Activated naive CD8-positive, alpha-beta T cell treated with anti-CD3 and anti-CD28 coated beads, Interleukin-2, amount 10 ng/mL, durations not matched to agents 7 days and 5 days (primary cell): ENCODE measurements at places on chromosomes 5 and 9. TPM values are rescaled to one million over a fixed set of nuclear protein-coding genes. Genes with fewer than 3 reads are reported as not detected.

DNA sequence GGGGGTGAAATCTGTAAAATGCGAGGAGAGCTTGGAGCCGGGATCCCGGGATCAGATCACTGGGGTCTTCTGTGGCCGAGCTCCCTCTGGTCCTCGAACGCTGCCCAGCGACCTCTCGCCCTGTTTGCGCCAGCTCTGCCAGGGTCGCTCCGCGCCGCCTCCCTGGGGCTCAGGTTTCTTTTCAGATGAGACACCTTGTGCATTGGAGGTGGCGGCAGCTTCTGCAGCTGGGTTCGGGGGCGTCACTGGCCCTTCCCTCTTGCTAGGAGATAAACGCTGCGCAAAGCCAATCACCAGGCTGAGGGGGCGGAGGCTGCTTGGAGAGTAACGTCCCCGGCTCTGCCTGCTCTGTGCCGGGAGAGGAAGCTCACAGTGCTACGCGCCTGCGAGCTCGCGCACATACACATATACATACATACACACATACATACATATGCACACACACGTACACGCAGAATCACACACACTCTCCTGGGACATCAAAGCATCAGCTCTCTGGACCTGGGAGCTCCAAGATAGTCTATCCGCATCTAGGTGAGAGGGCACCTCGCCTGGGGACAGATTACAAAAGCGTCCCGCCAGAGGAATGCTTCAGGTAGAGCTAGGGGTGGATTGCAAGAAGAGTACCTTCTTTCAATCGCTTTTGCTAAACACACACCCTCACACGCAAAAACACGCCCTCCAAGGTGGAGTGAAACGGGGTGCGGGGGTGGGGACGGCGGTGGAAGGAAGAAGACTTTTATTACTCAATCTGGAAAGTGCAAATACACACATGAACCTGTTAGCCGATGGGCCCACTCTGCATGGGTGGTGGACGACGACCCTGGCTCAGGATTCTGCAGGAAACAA, at the start of gene ST8SIA4:
Gene ST8SIA4, minus strand, starts transcription at position 244 of the 849 bp plus-strand sequence. CDS start 327 bp downstream, outside the sequence.
- DNase-seq = peak; percentile 85
- peak within 1 kb of the TSS; percentile 95 for H3K4me3 ChIP-seq
- peaks cover 28% of the 10 kb centered on the region for H3K4me1 ChIP-seq
- H3K27me3 ChIP-seq = no peaks in the 10 kb centered on the region
- peak within 1 kb of the TSS; percentile 97 for H3K27ac ChIP-seq

- H3K27me3 ChIP-seq = peaks cover 7% of the 10 kb centered on the region
- DNase-seq = no peak
- H3K4me3 ChIP-seq = no peak overlapping the region
- no peaks in the 10 kb centered on the region for H3K36me3 ChIP-seq
Measured at GRCh38 chr5:136000932-136001331, 27.9 kb upstream of the TGFBI start.

DNA sequence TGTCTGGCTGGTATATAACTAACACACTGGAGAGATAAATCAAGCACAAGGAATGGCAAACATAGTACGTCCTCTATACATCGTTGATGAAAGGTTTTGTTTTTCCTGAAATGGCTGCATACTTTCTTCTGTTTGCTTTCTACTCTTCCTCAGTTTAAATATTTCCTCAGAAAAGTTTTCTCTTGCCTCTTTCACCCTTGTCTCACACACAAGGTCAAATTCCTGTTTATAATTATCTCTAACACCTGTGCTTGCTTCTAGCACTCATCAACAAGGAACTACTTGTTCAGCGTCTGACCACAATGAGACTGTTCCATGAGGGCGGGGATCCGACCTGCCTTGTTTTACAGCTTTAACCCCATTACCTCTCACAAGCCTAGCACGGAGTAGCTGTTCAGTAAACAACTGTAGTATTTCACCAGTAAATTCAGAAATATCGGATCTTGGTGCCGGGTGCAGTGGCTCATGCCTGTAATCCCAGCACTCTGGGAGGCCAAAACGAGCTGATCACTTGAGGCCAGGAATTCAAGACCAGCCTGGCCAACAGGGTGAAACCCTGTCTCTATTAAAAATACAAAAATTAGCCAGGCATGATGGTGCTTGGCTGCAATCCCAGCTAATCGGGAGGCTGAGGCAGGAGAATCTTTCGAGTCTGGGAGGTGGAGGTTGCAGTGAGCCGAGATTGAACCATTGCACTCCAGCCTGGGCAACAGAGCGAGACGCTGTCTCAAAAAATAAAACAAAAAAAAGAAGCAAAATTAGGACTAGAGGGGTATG, 37.0 kb downstream of the NR6A1 start:
- H3K27ac ChIP-seq = no peak overlapping the region
- H3K36me3 ChIP-seq = no peaks in the 10 kb centered on the region
- no peak for DNase-seq
- H3K4me3 ChIP-seq = no peak overlapping the region
- peaks cover 10% of the 10 kb centered on the region for H3K4me1 ChIP-seq

DNA sequence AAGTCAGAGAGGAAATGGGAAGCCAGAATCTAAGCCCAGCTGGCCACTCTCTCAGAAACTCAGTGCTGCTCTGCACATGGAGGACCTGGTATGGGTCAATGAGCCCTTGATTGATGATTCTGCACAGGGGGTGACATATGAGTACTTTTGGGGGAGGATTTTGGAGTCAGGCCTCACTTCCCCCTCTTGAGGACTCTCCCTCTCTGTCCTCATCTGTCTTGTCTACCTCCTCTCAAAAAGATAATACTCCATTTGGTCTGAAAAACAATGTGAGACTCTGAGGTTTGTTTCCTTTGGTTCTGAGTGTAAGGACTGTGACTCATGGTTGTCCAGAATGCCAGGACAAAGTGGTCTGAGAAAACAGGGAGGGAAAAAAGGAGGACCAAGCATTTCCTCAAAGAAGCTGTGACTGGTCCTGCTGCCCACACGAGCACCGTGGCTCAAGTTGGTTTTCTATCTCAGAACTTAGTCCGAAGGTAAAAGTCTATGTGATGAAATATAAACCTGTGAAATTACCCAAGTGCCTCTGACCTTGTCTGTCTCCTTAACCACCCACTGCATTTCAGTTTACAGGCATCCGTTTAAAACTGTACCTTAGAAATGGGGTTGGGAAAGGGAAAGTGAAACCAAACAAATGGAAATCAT, 11.1 kb downstream of the TTC39B start:
- peaks cover 34% of the 10 kb centered on the region for H3K36me3 ChIP-seq
- no peaks in the 10 kb centered on the region for H3K27me3 ChIP-seq
- H3K27ac ChIP-seq = peak overlapping the region; percentile 98
- peak; percentile 34 for DNase-seq

DNA sequence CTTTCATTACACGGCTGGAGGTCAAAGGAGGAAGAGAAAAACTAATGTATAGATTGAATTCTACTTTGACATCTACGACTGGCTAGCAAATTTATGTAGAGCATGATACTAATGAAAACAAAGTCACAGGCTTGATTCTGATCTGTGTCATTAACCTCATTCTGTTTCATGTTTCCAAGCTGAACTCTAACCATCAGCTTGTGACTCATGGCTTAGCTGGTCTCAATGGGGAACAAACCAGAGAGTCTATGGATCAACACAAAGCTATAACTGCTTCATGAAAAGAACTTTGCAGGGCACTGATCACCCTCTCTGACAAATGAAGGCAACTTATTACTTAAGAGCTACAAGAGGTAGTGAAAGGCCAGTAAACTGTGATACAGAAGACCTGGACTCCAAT, 23.6 kb upstream of the PDE4D start:
- H3K27me3 ChIP-seq = no peaks in the 10 kb centered on the region
- H3K36me3 ChIP-seq = no peaks in the 10 kb centered on the region
- H3K27ac ChIP-seq = no peak overlapping the region
- H3K4me1 ChIP-seq = no peaks in the 10 kb centered on the region
- no peak overlapping the region for H3K4me3 ChIP-seq
- no peak for DNase-seq

DNA sequence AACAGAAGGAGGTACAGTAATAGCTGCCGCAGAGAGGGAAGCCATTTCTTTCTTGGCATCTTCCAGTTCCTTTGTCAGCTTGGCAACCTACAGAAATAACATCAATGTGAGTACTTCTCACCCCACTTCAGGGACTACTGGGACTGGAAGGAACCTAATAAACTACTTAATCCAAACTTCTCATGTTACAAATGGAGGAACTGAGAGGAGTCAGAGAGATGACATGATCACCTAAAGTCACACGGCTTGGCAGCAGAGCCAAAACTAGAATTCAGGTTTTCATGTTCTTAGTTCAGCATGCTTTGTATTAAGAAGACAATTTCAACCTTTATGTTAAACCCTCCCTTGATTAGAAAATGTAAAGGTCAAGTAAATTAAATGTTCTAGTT, 44.7 kb downstream of the DIAPH1 start:
- no peak overlapping the region for H3K4me3 ChIP-seq
- H3K4me1 ChIP-seq = no peaks in the 10 kb centered on the region
- H3K27ac ChIP-seq = no peak overlapping the region

GRCh38 chr9:120886490-120886967, 9.5 kb upstream of the PHF19 start:
- no peak for DNase-seq
- H3K36me3 ChIP-seq = peaks cover 4% of the 10 kb centered on the region
- H3K4me3 ChIP-seq = no peak overlapping the region
- peaks cover 62% of the 10 kb centered on the region for H3K4me1 ChIP-seq
- no peaks in the 10 kb centered on the region for H3K27me3 ChIP-seq

- H3K4me1 ChIP-seq = peaks cover 58% of the 10 kb centered on the region
- DNase-seq = no peak
- H3K36me3 ChIP-seq = peaks cover 43% of the 10 kb centered on the region
- H3K4me3 ChIP-seq = no peak overlapping the region
Measured at GRCh38 chr5:142998316-142999020, 228.3 kb downstream of the ARHGAP26 start.

DNA sequence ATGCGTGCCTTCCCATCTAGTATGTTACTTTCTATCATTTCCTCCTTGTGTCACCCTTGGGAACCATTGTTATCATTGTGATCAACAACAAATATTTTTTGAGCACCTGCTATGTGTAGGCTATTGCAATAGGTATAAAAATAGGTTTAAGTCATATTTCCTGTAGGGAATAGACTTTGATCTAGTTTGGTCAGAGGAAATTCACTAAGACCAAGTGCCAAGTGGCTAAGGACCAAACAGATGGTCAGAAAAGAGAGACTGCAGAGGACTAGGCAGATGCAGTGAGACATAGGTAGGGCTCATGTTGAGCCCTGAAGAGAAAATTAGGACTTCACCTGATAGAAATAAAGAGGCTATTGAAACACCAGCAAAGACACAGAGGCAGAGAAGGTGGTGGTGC, 430.0 kb upstream of the ADAMTSL1 start:
- H3K27ac ChIP-seq = no peak overlapping the region
- no peaks in the 10 kb centered on the region for H3K4me1 ChIP-seq
- no peaks in the 10 kb centered on the region for H3K27me3 ChIP-seq
- no peaks in the 10 kb centered on the region for H3K36me3 ChIP-seq

DNA sequence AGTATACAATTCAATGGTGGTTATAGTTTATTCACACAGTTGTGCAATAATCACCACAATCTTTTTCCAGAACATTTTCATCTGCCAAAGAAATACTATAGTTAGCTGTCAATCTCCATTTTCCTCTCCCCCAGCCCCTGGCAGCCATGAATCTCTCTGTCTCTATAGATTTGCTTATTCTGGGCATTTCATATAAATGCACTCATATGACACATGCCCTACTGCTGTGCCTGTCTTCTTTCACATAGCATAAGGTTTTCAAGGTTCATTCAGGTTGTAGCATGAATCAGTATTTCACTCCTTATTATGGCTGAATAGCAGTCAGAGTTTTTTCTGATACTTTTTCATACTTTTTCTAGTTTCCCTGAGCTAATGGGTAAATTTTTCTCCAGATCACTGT, 127.6 kb downstream of the HSPA4 start:
- no peak for DNase-seq
- no peaks in the 10 kb centered on the region for H3K4me1 ChIP-seq
- no peak overlapping the region for H3K27ac ChIP-seq
- H3K4me3 ChIP-seq = no peak overlapping the region

DNA sequence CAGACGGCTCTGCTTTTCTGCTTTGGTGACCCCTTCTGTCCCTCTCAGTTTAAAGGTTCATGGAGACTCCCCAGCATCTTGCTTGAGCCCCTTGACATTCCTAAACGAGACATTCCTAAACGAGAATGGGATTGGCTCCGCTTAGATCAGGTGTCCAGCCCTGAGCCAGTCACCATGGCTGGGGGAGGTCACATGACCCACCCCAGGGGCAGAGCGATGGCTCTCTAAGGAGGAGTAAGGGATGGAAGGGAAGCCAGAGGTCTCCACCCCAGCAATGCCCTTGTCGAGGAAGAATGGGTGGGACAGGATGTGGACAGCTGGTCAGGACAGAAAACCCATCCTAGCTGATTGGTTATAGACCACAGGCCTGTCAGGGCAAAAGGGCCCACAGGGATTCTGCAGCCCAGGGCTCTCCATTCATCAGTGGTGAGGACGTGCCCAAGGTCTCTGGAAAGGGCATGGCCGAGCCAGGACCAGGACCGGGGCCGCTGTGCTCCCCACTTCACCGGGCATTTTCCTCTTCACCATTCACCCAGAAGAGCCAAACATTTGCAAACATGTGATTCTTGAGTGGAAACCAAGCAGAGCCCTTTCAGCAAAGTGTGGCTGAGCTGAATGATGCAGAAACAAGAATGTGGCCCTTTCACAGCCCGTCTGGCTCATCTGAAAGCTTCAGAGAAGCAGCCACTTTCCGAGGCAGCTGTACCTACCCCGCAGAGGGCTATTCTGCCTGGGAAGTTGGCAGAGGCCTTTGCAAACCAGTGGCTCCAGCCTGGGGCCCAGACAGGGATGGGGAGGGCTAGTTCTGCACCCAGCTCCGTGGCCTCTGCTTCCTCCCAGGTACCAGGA, 19.8 kb upstream of the AIF1L start:
- H3K4me1 ChIP-seq = no peaks in the 10 kb centered on the region
- H3K27ac ChIP-seq = no peak overlapping the region
- H3K4me3 ChIP-seq = no peak overlapping the region
- no peak for DNase-seq
- H3K36me3 ChIP-seq = no peaks in the 10 kb centered on the region

DNA sequence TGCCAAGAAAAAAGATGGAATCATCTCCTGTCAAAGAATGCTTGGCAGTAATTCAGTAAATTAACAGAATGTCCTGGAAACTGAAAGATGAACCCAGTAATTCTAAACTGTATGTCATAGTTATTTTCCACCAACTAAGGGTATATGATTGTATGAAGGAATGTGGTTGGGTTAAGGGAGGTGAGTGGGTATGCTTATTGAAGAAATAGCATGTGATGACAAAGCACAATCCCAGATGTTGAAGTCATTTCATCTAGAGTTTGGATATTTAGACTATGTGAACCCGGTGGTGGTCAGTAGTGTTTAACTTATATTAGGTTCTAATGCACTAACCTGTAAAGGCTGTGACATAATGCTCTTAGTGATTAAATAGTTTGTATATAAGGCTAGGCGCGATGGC, 87.3 kb downstream of the CDKN2A start:
- no peak overlapping the region for H3K27ac ChIP-seq
- DNase-seq = no peak
- peaks cover 4% of the 10 kb centered on the region for H3K4me1 ChIP-seq
- H3K4me3 ChIP-seq = no peak overlapping the region
- H3K27me3 ChIP-seq = no peaks in the 10 kb centered on the region

- H3K4me1 ChIP-seq = peaks cover 5% of the 10 kb centered on the region
- no peak overlapping the region for H3K27ac ChIP-seq
- H3K4me3 ChIP-seq = no peak overlapping the region
Measured at GRCh38 chr9:89623925-89624420, 19.2 kb downstream of the GADD45G start.

OR1Q1 gene
- 0.33 TPM for total RNA-seq

BHMT2 gene
- not detected for total RNA-seq

PLAC8L1 gene
- total RNA-seq = not detected

FOXD4L4 gene
- 0.55 TPM for total RNA-seq

PCSK5 gene
- 6.0 TPM for total RNA-seq

TLR4 gene
- 1.4 TPM for total RNA-seq

SMC2 gene
- 48.0 TPM for total RNA-seq

NUP155 gene
- total RNA-seq = 43.4 TPM

NMUR2 gene
- total RNA-seq = not detected

SPATA31A3 gene
- not detected for total RNA-seq

PRUNE2 gene
- 0.57 TPM for total RNA-seq

IFNA13 gene
- total RNA-seq = not detected

GMCL2 gene
- total RNA-seq = not detected
